ENCODE measurements at places on chromosomes 3 and 15.

GRCh38 chr3:111315930-111316587 is 225.9 kb upstream of the CD96 start:
- DNase-seq, result no peak

DNA sequence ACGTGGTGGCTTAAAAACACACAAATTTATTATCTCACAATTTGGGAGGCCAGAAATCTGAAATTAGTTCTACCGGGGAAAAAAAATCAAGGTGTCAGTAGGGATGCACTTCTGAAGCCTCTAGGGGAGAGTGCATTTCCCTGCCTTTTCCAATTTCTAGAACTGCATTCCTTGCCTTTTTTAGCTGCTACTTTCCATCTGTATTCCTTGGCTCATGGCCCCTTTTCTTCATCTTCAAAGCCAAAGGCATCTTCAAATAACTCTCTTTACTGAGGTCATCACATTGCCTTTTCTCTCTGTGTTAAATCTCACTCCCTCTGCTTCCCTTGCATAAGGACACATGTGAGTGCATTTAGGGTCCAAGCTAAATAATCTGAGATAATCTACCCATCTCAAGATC is 69.5 kb upstream of the NEO1 start:
- no peak for DNase-seq

GRCh38 chr3:14766428-14767244 is 52.1 kb upstream of the FGD5 start:
- DNase-seq, result no peak

- DNase-seq, result no peak
These were observed 3.5 kb downstream of the MECOM start for GRCh38 chr3:169659820-169660674.

Data from SK-N-MC (cell line).